ENCODE measurements at places on chromosomes 11 and 22.

DNA sequence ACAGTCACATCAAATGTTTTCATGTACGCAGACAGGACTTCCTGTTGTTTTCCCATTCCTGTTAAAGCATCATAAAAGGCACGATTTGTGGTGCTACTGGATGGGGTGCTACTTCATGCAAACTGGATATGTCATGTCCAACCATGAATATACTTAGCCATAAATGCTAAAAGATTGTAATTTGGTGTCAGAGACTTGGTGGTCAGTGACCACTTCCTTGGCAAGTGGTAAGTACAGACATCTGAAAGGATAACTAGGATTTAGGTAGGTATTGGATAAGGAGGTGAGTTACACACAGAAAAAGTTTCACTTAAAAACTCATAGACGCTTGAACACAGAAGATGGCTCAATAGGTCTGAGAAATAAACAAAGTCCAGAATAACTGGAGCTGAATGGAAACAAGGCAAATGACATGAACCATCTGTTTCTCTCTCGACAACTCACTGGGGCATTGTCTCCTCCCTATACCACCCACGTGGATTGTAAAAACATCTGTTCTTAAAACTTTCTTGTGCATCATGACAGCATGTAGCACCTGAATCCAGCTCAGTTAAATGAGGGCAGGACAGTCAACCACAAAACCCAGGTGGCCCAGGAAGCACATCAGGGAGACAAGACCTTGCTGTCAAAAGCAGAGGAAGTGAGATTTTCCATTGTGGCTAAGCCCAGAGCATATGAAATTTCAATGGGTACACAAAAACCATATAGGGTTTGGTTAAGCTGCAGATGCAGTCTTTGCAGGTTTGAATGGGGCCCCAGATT is 22.1 kb upstream of the IGLL5 start:
- no peak overlapping the region for H3K4me3 ChIP-seq
- no peaks in the 10 kb centered on the region for H3K4me1 ChIP-seq
- no peak overlapping the region for H3K27ac ChIP-seq
- peaks cover 29% of the 10 kb centered on the region for H3K27me3 ChIP-seq
- DNase-seq: no peak

GRCh38 chr11:109329716-109330115 is 92.3 kb upstream of the C11orf87 start:
- no peaks in the 10 kb centered on the region for H3K27me3 ChIP-seq
- no peaks in the 10 kb centered on the region for H3K4me1 ChIP-seq
- no peak for DNase-seq
- no peak overlapping the region for H3K27ac ChIP-seq

DNA sequence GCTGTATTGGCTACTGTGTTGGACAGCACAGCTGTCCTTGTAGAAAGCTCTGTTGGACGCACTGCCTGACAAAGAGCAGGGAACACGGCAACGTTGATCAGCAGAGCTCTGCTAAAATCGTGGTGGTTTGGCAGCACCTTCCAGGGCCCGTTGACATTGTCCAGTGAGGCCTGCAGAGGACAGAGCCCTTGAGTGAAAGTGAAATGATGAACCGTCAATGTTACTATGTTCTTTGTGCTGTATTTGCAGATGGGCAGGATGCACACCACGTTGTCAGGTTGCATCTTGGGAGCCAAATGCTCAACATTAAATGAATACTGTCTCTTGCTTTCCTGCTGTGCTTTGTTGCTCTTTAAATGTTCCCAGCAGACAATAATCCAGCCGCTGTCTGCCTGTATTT is 69.7 kb downstream of the NELL1 start:
- H3K36me3 ChIP-seq: no peaks in the 10 kb centered on the region
- H3K4me3 ChIP-seq: no peak overlapping the region
- DNase-seq: no peak
- H3K27me3 ChIP-seq: no peaks in the 10 kb centered on the region
- no peak overlapping the region for H3K27ac ChIP-seq
- H3K4me1 ChIP-seq: no peaks in the 10 kb centered on the region

- H3K4me3 ChIP-seq: no peak overlapping the region
- DNase-seq: no peak
- H3K27me3 ChIP-seq: peaks cover 37% of the 10 kb centered on the region
- no peaks in the 10 kb centered on the region for H3K4me1 ChIP-seq
- no peak overlapping the region for H3K27ac ChIP-seq
Observed at GRCh38 chr11:45754261-45754709, 50.7 kb upstream of the SLC35C1 start.

DNA sequence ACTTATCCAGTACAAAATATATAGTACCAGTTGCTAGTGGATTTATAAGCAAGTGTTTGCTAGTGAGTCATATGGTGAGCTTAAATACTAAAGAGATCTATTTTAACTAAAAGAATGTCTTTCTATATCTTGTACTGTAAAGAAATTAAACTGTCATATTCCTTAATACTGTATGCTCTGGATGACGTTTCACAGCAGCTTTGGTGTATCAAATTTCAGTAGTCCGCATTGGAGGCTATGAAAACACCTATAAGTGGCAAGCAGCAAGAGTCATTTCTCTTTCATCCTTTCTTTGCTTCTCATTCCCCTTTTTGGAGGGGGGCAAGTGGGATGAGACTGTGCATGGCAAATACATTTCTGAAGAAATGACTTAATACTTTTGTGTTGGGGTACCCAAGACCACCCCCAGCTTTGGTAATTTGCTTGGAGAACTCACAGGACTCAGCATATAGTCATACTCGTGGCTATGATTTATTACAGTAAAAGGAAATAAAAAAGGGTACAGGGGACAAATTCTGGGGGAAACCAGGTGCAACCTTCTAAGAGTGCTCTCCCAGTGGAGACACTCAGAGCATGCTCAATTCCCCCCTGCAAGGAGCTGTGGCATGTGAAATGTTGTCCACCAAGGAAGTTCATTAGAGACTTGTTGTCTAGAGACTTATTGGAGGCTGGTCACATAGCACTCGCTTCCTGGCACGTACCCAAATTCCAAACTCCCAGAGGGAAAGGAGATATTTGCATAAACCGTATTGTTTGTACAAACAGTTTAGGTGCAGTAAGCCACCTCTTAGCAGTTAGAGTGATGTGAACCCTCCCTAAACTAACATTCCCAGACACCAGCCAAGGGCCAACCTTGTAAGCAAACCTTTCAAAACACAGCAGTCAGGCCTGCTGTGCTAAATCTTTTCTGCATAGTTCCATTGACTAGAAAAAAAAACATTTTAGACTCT is 210.8 kb downstream of the PGR start:
- H3K4me3 ChIP-seq: no peak overlapping the region
- H3K27ac ChIP-seq: no peak overlapping the region
- no peaks in the 10 kb centered on the region for H3K36me3 ChIP-seq

GRCh38 chr11:17604201-17604914 is 57.3 kb downstream of the OTOG start:
- H3K4me1 ChIP-seq: no peaks in the 10 kb centered on the region
- peaks cover 13% of the 10 kb centered on the region for H3K27me3 ChIP-seq
- DNase-seq: no peak
- H3K4me3 ChIP-seq: no peak overlapping the region

DNA sequence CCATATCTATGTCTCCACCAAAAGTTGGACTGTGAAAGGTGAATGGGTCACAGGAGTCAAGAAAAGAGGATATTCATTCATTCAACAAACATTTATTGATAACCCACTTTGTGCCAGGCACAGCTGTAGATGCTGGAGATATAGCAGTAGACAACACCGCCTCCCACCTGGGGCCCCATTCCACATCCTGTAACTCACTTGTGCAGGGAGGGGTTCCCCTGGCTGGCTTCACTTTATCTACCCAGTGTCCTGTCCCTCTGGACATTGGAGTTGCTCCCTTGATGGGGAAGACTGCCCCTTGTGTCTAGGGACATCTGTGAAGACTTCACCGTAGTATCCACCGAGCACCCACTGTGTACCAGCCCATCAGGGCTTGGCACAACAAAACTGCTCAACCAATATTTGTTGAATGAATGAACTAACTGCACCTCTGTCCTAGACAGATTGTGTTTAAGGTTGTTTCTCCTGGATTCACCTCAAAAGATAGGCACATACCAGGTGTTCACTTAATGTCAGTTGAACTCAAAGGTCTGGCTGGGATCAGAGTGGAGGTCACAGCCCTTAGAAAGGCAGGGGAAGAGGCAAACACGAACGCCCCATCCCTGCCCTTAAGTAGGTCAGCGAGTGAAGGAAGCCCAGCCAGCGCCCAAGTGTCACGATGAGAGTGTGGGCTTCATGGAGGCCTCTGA is 1.4 kb upstream of the OVOL1 start:
- DNase-seq: no peak
- H3K4me1 ChIP-seq: no peaks in the 10 kb centered on the region
- H3K27ac ChIP-seq: no peak overlapping the region
- peaks cover 30% of the 10 kb centered on the region for H3K27me3 ChIP-seq
- H3K36me3 ChIP-seq: no peaks in the 10 kb centered on the region
